Adrenal gland (tissue), 19 donors: ENCODE measurements at places on chromosomes 16 and 17.

DNA sequence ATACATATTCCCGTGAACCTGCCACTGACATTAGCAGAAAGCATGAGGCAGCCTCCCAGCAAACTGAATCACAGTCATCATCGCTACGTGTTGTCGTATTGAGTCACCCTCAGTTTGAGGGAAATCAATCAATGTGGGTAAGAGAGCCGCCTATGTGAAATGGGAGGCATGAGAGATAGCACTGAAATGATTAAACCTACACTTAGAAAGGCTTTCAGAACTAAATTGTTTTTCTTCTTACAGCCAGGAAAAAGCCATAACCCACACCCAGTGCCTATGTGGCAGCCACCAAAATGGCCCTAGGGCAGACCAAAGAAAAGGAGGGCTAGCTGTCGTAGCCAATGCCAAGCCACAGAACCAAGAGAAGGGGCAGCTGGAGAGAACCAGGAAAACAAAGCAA, 90.5 kb downstream of the ADAMTS18 start:
- H3K27ac ChIP-seq: no peak overlapping the region
- no peak for DNase-seq
- no peaks in the 10 kb centered on the region for H3K27me3 ChIP-seq
- no peaks in the 10 kb centered on the region for H3K4me1 ChIP-seq
- no peak overlapping the region for H3K4me3 ChIP-seq
- H3K36me3 ChIP-seq: no peaks in the 10 kb centered on the region

- no peak overlapping the region for H3K4me3 ChIP-seq
- H3K4me1 ChIP-seq: no peaks in the 10 kb centered on the region
- no peak overlapping the region for H3K27ac ChIP-seq
Measured at GRCh38 chr17:68972119-68972704, 17.0 kb upstream of the ABCA8 start.

DNA sequence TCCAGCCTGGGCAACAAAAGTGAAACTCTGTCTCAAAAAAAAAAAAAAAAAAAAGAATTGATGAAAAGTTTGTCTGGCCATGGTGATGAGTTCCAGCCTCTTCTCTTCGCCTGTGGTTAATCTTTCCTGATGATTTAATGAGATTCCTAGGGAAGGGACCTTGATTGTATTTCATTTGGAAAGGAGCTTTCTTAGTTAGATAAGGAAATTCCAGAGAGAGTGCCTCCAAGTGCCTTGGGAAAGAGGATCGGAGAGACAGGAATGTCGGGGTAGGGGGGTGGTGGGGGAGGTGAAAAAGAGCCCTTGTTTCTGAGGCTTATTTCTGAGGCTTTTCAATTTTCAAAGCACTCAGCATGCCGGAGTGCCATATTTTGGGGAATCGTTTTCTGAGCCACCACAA, 93.2 kb upstream of the SIAH1 start:
- H3K27ac ChIP-seq: no peak overlapping the region
- no peaks in the 10 kb centered on the region for H3K4me1 ChIP-seq
- no peaks in the 10 kb centered on the region for H3K36me3 ChIP-seq
- no peak overlapping the region for H3K4me3 ChIP-seq
- DNase-seq: no peak

- H3K27me3 ChIP-seq: no peaks in the 10 kb centered on the region
- H3K4me3 ChIP-seq: no peak overlapping the region
- DNase-seq: no peak
Measured at GRCh38 chr16:88057656-88058055, 106.4 kb downstream of the BANP start.

DNA sequence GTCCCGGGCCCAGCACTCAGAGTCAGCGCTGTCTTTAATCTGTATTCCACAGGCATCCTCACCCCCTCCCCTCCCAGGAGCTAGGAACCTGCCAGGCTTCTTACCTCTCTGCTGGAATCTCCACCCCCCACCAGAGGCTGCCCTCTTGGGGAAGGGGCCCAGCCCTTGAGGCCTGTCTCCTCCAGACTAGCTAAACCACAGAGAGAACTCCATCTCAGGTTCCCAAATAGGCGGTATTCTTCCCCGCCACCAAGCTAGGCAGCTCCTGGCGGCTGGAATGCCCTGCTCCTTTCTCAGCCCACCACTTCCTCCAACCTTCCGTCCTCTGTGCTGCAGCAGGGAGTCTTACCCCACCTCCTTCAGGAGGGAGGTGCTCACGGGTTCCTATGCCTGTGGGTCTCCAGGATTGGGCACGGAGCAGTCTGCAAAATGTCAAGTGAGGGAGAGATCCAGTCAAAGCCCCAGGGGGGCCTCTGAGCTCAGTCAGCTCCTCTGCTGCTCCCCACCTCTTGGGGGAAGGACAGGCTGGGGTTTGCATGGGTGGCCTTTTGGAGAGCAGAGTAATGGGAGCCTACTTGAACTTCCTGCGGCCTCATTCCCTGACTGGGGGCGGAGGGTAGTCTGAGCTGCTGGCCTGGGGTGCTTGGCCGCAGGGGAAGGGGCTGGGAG, 55.7 kb downstream of the SREBF1 start:
- peaks cover 75% of the 10 kb centered on the region for H3K4me1 ChIP-seq
- H3K36me3 ChIP-seq: no peaks in the 10 kb centered on the region
- no peak overlapping the region for H3K4me3 ChIP-seq
- H3K27me3 ChIP-seq: no peaks in the 10 kb centered on the region
- DNase-seq: no peak

DNA sequence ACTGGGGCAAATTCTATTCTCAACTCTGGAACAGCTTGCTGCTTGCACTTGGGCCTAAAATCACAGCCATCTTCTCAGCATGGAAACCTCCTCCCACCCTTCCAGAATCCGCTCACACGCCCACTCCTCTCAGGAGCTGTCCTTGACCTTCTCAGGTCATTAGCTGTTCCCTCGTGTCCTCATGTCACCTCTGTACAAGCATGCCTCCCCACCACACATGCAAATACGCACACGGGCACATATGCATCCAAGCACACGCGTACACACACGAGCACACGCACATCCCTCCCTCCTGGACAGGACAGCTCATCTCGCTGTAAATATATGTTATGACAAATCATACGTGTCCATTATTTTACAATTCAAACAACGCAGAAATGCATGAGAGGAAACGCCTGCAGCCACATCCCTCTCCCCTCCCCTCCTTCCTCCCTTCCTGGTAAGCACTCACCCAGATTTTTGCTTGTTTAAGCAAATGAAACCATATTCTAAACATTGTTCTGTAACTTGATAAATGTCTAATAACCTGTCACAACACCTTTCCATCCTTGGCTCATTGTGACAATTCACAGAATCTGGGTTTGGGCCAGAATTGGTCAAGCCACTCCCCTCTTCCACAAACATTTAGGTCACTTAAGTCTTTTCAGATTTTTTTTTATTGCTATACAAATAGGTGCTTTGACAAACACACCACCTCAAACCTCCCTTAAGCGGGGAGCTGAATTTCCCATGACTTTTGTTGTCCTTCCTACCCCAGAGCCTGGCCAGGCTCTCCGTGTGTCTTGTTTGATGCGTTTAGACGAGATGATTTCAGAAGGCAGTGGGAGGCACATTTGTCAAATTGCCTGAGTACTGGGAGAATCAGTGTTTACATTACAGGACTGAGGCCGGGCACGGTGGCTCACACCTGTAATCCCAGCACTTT, 41.7 kb downstream of the DNAH17 start:
- H3K4me3 ChIP-seq: no peak overlapping the region
- H3K27me3 ChIP-seq: no peaks in the 10 kb centered on the region
- H3K4me1 ChIP-seq: no peaks in the 10 kb centered on the region
- DNase-seq: no peak

GRCh38 chr17:34269969-34270368, at the start of gene CCL7:
CCL7 (plus strand) TSS chr17:34270221; CDS start chr17:34270291, 70 bp downstream.
- H3K27me3 ChIP-seq: no peaks in the 10 kb centered on the region
- no peaks in the 10 kb centered on the region for H3K36me3 ChIP-seq
- DNase-seq: no peak
- no peaks in the 10 kb centered on the region for H3K4me1 ChIP-seq

- no peaks in the 10 kb centered on the region for H3K36me3 ChIP-seq
- no peak overlapping the region for H3K27ac ChIP-seq
- no peak for DNase-seq
Measured at GRCh38 chr17:42617956-42618431, 8.5 kb downstream of the TUBG1 start.

- H3K4me1 ChIP-seq: no peaks in the 10 kb centered on the region
- no peak overlapping the region for H3K4me3 ChIP-seq
- H3K27ac ChIP-seq: no peak overlapping the region
- H3K36me3 ChIP-seq: no peaks in the 10 kb centered on the region
- no peak for DNase-seq
Measured at GRCh38 chr17:20103454-20104446, 94.6 kb downstream of the SPECC1 start.
